Bone marrow (tissue), 2 donors: ENCODE measurements at places on chromosomes 16 and 17.

- no peak for DNase-seq
Observed at GRCh38 chr17:29588562-29589411, 661 bp downstream of the GIT1 start.

- no peak for DNase-seq
Observed at GRCh38 chr16:50252082-50252611, 14.2 kb upstream of the ADCY7 start.

- no peak for DNase-seq
Observed at GRCh38 chr17:76417499-76418143, 33.2 kb downstream of the SPHK1 start.

DNA sequence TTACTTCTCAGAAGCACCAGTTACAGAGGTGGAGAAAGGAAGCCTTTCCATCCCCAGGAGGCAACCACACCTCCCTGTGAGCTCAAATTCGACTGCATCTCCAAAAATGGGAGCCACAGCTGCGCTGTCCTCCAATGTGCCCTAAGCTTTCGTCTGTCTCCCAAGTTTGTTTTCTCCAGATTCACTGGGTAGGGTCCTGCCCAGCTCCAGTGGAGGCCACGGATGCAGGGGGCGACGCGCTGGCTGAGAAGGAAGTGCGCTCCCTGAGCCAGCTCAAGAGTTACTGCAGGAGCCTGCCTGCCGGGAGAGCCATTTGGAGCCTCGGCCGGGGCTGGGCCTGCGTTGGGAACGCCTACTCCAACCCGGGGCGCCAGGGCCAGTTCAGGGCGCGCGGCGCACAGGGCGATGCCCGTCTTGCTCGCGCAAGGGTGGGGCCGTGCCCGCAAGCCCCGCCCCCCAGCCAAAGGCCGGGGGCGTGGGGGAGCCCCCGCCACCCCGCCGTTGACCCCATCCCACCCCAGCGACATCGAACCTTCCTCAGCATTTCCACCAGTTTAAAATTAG, 19.5 kb downstream of the SIAH1 start:
- DNase-seq, result peak; percentile 39

DNA sequence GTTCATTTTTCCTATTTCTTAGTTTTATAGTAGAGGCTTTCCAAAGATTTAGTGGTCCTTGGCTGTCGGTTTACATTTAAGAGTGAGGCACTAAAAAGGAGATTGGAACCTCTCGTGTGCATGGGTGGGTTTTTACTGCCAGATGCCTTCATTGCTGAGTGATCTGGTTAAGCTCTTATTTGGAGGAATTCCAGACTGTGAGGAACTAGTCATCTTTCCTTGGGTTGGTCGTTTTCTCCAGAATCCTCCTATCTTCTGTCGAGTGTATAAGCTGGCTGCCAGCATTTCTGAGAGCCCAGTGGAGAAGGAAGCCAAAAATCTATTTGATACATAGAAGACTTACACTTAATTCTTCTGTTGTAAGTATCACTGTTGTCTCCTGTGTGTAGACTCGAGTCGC, 22.6 kb downstream of the IST1 start:
- no peak for DNase-seq

DNA sequence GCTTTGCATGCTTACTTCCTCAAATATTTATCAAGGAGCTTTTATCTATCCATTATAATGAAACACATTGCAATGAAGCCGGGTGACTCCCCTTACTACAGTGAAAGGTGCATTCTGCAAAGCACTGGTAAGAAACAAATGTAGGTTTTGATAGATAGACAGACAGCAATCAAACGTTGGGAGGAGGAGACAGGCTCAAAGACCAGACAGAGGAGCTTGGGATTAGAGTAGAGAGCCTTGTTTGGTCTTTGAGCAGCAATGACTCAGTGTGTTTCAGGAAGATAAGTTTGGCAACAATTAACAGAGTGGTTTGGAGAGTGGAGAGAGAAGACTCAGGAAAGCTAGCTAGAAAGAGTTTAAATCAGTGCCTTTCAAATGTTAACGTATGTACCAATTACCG, 68.8 kb downstream of the ZNF18 start:
- DNase-seq, result no peak

DNA sequence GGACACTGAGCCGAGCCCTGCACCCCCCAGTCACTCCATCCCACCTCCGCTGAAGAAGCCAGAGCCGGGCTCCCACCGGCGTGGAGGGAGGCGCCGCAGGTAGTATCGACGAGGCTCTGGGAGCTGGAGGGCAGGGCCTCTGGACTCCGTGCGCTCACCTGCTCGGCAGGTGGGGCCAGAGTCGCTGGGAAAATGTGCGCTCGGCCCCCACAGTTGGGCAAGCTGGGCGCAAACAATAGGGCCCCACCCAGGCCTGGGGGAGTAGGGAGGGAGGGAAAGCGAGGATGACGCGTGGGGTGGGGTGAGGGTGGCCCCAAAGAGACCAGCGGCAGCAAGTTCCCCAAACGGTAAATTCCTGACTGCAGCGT, 668 bp downstream of the JUP start:
- DNase-seq, result no peak

GRCh38 chr17:81083125-81083765, 48.3 kb downstream of the BAIAP2 start:
- DNase-seq, result no peak

GRCh38 chr16:88804173-88804551, 573 bp downstream of the CDT1 start:
- no peak for DNase-seq

DNA sequence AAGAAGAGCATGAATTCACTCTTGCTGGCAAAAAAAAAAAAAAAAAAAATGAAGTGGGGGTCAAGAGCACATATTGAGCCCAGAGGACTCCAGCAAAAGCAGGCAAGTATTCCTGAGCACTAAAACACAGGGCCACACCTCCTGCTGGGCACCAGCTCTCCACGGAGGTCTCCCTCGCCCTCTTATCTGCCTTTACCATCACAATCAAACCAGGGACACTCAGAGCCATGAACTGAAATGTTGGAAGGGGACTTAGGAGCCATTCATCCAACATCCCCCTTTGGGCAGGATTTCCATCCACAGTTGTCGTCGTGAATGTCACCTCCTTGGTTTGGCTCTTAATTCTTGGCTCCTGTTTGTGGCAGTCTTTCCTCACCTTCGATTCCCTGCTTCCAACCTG, 89.8 kb upstream of the GNAO1 start:
- DNase-seq, result no peak

DNA sequence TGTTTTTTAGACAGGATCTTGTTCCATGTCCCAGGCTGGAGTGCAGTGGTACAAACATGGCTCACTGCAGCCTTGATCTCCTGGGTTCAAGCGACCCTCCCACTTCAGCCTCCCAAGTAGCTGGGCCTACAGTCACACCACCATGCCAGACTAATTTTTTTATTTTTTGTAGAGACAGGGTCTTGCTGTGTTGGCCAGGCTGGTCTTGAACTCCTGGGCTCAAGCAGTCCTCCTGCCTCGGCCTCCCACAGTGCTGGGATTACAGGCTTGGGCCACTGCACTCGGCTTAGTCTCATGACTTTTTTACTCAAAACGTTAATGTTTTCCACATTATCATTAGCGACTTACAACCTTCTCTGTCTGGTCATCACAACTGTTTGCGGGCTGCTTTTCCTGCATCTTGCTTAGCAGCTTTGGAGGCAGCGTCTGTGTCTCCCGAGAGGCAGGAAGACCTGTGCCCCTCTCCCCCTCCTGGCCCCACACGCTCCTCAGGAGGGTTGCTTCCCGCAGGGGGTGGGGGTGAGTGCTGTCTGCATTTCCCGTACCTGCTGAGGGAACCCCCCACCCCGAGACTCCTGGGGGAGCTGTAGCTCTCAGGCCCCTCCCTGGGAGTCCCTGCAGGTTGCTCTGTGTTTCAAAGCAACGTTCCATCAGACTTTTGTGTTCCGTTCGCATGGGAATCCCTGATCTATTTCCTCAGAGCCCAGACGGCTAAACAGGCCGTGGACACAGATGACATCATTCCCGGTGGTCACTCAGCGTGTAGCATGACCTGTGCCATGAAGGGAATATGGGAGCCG, 52.6 kb downstream of the PGS1 start:
- DNase-seq, result no peak

DNA sequence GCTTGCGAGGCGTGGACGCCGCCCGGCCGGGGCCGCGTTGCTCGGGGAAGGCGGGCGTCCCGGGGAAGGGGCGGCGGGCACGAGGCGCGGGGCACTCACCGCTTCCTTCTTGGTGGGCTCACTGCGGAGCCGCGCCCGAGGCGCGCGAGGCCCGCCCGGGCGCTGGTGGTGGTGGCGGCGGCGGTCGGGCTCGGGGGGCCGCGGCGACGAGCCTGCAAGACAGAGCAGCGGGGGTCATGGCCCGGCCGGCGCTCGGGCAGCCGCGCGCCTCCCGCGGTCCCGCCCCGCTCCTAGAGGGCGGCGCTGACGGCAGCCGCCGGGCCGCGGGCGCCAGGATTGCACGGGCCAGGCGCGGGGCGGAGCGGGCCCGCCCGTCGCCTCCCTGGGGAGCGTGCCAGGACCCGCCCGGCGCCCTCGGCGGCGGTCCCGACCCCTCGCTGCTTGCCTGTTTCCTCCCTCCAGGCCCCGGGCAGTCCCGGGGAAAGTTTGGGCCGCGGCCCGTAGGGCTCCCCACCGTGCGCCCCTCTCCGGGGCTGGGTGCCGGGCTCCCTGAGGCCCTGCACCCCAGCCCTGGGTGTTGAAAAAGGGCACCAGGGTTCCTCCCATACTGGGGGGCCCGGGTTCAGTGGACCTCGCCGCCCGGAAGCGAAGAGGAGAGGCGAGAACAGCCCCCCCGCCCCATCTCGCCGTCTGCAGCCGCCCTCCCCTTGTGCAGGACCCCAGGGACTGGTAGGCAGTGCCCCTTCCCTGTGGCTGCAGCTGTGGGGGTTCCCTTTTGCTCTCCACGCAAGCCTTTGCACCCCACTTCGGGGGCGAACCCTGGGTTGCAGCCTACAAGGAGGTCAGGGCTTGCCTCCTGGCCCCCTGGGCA, at the start of gene C16orf74:
TSS of gene C16orf74 (minus strand) at position 270 of the 871 bp plus-strand sequence. CDS start 15,879 bp downstream, outside the sequence.
- DNase-seq, result no peak

DNA sequence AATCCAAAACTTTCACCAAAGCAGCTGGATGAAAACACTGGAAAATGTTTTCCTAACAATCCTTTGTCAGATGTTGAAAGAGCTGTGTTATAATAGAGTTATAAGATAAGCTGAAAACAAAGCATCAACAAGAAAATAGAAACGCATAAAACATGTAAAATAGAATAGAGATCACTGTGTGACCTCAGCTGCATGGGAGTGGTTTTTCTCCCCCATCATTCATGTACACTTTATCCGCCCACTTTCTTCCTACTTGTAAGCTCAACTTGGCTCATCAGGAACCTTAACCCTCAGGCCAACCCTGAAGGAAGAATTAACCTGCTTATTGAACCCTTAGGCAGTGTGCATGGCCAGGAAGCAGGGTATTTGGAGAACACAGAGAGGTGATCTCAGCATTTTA, 238.5 kb upstream of the PMFBP1 start:
- no peak for DNase-seq

GRCh38 chr17:41939693-41940090, 9.3 kb downstream of the ODAD4 start:
- DNase-seq, result no peak

DNA sequence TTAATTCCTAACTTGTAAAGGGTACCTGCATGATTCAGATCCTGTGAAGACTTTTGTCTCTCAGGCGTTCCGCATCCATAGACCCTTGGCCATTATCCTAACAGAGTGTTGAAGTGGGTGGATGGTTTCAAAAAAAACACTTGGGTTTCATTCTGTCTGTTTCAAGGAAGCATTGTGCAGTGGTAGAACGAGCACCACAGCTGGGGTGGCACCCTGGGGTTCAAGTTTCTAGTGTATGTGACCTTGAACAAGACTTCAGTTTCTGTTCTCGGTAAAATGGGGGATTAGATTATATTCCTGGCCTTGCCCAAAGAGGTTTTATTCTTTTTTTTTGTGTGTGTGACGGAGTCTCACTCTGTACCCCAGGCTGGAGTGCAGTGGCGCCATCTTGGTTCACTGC, 74.3 kb downstream of the MSI2 start:
- no peak for DNase-seq

- no peak for DNase-seq
Observed at GRCh38 chr17:81652906-81653771, 3.2 kb downstream of the PDE6G start.

GRCh38 chr17:81191116-81191515, 25.1 kb upstream of the AATK start:
- DNase-seq, result no peak

DNA sequence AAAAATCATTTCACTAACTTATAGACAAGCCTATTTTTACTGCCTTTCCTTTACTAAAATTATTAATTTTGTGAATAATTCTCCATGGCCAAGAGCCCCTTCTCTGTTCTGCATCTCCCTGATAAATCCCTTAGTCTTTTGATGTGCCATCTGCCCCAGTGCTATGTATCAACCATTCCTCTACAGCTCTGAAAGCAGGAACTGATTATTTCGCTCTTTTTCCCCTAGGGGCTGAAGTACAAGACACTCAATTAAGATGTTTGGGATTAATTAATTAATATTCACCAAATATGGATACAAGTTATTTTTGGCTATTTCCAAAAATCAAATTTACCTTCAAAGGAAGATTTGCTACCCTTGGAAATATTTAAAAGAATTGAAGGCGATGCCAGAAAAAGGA, 26.6 kb downstream of the SSH2 start:
- DNase-seq, result no peak

DNA sequence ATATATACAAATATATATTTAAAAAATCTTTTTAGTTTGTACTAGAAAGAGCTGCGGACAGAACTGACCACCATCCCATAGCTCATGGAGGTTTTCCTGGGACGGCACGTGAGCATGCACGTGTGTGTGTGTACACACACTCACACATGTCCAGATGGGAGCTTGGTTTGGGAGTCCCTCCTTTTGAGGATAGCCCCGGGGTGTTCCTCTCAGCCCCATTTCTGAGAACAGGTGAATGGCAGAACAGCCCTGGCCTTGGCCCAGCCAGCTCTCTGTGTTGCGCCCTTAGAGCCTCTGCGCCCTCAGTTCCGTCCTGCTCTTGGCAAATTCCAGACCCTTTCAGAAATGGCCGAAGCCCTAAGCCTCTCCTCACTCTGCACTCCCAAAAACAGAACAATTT, 70.1 kb downstream of the AMFR start:
- DNase-seq, result no peak

- no peak for DNase-seq
Observed at GRCh38 chr17:79864147-79864546, 24.9 kb upstream of the CBX4 start.

GRCh38 chr16:4270091-4270490, 2.7 kb downstream of the TFAP4 start:
- no peak for DNase-seq

DNA sequence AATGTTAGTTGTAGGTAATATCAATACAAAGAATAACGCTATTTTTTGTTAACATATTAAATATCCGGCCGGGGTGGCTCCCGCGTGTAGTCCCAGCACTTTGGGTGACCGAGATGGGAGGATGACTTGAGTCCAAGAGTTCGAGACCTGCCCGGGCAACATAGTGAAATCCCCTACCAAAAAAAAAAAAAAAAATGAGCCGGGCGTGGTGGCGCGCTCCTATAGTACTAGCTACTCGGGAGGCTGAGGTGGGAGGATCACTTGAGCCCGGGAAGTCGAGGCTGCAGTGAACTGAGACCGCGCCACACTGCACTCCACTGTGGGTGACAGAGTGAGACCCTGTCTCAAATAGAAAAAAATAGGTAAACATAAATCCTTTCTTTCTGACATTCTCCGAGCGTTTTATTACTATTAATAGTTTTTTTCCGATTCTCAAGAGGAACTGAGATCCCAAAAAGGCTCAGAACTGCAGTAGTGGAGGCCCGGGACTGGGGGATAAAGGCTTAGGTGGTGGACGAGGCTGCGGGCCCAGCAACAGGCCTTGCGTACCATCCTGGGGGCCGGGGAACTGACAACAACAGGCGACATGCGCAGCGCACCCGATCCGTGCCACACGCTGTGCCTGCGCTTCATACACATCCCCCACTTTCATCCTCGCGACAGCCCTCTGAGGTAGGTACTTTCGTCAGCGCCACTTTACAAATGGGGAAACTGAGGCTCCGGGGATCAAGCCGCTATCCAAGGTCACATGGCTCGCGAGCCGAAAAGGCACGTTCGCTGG, 919 bp downstream of the N4BP1 start:
- no peak for DNase-seq
